Thymus (tissue), 14 donors: ENCODE measurements at places on chromosomes 1 and 21.

DNA sequence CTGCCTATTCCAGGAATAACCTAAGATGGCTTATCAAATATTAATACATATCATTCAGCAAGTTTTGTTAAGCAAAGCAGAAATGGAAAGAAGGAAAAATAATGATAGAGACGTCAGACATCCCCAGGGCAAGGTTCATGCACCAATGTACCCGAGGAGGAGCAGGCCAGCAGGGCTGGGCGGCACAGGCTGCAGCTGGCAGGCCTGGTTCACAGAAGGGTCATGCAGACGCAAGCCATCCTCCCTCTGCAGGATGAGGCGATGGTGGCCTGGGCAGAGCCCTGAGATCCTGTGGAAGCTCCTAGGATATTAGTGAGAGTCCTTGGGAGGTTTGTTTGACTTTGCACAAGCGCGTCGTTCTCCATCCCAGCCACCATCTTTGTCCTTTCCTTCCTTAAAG, 30.0 kb downstream of the BATF3 start:
- DNase-seq = no peak

DNA sequence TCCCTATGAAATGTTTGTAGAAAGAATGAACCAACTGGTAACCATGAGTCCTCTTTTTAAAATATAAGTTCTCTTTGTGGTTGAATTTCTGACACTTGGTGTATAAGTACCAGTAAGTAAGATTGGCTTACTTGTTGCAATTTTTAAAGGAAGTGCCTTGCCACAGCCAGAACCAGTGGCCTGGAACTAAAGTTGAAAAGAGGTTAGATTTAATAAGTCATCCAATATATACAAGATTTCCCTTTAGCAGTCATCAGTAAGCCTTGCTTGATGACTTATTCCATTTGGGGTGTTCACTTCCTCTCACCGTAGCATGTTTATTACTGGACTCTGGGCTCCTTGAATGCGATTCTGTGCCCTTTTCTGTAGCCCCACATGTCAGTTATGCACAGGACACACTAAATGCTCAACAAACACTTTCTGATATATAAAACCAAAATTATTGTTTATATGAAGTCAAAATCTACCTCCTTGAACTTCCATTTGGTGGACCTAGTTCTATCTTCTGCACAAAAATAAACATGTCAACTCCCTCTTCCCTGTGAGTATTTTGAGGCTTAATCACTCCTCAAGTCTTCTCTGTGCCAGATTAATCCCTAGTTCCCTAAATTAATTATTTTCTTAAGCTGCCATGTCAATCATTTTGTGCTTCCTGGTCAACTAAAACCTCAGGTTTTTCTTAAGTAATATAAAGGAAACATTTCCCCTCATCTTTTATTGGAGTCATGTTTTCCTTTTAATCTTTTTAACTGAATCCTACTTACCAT, 218.1 kb downstream of the ST6GALNAC3 start:
- no peak for DNase-seq

DNA sequence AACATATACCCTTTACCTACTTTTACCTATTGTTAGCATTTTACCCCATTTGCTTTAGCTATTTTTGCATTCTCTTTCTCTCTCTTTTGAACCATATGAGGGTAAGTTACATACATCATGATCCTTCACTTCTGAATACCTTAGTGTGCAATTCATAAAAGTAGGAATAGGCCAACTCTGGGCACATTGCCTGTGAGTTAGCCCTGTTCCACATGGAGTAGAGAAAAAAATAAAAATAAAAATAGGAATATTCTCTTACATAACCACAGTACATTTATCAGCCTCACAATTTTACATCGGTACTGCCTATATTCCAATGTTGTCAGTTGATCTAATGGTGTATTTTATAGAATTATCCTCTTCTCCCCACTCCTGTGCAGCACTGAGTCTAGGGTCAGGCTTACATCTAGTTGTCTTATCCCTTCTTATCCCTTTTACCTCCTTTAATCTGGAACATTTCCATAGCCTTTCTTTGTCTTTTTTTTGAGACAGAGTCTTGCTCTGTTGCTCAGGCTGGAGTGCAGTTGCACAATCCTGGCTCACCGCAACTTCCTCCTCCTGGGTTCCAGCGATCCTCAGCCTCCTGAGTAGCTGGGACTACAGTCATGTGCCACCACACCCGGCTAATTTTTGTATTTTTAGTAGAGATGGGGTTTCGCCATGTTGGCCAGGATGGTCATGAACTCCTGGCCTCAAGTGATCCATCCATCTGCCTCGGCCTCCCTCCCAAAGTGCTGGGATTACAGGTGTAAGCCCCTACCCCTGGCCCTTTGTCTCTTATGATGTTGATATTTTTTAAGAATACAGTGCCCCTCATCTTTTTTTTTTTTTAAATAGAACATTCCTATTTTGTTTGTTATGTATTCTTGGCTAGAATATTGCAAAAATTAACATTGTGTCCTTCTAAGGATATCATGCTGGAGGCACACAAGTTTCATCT, 11.1 kb upstream of the SLC30A1 start:
- no peak for DNase-seq

DNA sequence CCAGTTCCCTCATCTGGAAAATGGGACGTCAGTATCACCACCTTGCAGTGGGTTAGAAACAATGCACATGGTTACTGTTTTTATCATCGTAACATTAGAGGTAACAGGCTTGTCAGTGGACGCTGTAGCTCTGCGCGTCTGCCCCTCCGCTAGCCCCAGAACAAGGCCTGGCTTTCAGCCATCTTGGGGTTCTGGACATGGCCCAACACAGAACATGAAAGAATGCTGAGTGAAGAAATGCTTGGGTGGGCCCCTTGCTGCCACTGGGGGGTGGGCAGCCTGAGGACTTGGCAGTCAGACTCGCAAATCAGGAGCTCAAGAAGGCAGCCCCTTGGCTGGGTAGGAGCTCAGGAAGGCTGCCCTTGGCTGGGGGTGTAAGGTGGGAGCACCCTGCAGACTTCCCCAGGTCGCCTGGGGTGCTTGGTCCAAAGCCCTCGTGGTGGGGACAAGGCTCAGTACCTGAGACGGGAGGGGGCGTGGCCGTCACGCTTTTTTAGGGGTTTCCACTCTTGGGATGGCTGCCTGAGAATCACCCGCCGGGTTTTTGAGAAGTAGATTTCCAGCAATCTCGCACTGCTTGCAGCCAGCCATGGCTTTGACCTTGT, 51.7 kb downstream of the SLC37A1 start:
- no peak for DNase-seq

DNA sequence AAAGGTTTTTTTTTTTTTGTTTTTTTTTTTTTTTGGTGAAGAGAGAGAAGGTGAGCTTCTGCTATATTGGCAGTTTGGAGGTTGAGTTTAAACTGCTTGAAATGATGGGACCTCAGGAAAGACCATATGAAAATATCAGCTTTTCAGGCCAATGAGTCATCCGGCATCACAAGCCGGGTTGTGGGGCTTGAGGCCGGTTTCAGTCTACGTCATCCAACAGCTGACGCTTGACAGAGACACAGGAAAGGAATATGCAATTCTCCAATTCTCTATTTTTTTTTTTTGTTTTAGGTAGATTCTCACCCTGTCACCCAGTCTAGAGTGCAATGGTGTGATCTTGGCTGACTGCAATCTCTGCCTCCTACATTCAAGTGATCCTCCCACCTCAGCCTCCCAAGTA, 52.4 kb downstream of the KCNJ6 start:
- DNase-seq = no peak
